Activated naive CD4-positive, alpha-beta T cell treated with anti-CD3 and anti-CD28 coated beads, Interleukin-2, amount 50 U/mL, for 72 hours (primary cell): ENCODE measurements at places on chromosomes 11 and 22.

- DNase-seq = no peak
These were observed 161.8 kb upstream of the GRK3 start for GRCh38 chr22:25402501-25403283.

DNA sequence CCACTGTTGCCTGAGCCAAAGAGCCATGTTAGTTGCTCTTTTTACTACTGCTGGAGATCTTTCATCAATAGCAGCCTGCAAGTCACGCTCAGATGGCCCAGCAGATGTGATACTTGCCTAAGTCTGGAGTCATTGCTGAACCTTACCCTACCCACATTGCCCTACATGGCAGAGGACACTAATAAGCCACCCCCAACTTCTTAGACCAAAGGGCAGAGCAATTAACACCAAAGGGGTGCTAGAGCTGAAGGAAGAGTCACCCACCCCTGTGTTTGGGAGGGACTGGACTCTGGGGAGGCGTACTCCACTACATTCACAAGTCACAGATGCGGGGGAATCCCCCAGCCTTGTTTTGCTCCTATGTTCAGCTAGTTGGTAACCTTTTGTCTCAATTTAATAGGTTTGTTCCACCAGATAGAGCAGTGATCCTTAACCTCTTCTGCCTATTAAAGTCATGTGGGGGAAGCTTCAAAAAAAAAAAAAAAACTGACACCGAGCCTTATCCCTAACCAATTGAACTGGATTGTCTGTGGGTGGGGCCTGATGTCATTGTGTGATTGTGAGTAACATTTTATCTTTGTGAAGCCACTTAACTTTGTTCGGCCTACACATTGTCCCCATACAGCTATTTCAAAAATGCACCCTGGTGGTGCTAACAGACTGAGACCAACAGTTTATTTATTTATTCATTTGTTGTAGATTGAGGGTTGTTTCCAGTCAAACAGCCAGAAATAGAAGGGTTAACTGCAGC lies 13.1 kb downstream of the ADM start:
- no peak for DNase-seq

GRCh38 chr11:33185756-33186155 lies 24.5 kb upstream of the CSTF3 start:
- DNase-seq = no peak

DNA sequence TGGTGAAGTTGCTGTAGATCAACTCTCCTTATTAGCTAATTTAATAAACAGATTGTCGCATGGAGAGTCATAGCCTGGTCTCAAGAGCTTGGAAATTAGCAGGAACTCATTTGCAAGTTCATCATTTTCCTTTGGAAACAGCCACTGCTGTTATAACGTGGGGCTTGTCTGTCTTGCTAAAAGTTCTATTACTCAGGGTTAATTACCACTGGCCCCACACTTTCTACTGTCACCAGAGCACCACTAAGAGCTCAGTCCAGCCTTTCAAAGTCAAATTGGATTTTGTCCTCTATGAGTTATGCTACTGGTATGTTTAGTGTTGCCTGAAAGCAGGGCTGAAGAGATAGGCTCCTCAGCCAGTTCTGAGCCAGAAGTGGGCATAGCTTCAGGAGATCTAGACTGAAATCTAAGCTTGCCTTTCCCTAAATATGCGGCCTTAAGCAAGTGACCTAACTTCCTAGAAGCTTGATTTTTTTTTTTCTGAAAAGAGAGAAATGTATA lies 292.2 kb downstream of the INSC start:
- DNase-seq = no peak

- no peak for DNase-seq
These were observed 15.3 kb downstream of the MACROD1 start for GRCh38 chr11:64150481-64151239.
